CD4-positive, alpha-beta T cell treated with Interleukin-15 for 4 hours (primary cell): ENCODE measurements at places on chromosomes 7 and 10.

- DNase-seq, result no peak
Observed at GRCh38 chr10:76879116-76879913, 758.3 kb downstream of the KCNMA1 start.

- no peak for DNase-seq
Observed at GRCh38 chr10:96270571-96270970, 798 bp downstream of the BLNK start.

GRCh38 chr10:75395066-75395931, 6.3 kb downstream of the ZNF503 start:
- DNase-seq, result no peak

DNA sequence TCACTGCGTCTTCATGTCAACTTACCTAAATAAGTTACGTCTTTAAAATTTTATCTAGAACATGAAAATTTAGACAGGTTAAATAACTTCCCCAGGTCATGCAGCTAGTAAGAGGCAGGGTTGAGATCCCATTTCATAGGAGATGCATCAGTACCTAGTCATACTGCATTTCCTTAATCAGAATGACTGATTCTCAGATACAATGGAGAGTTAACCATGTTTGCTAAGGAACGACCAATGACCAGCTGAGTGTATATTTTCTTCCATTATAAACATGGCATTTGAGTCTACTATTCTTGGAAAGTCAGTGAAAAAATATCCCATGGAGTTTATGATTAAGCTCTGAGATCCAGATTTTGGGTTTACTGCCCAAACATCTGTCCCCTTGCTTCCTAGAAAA, 39.6 kb downstream of the ENTPD1 start:
- DNase-seq, result no peak

- DNase-seq, result no peak
Observed at GRCh38 chr10:92734301-92734700, 44.5 kb downstream of the HHEX start.

GRCh38 chr10:32338262-32338661, 8.7 kb downstream of the EPC1 start:
- DNase-seq, result no peak

DNA sequence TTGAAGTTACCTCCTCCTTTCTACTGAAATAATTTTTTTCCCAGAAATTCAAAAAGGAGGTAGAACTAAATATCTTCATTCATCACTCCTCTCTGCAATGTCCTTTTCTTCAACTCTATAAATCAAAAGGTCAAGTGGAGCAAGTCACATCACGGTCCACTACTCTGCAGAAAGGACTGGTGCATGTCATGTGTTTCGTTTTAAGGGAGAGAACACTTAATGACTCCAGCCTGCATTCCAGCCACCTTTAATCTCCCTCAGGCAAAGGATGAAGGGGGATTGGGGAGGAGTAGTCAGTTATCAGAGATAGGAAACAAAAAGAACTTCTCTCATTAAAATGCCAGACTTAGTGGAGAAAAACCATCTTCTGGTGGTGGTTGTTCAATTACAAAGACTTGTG, 78.9 kb downstream of the ANK3 start:
- DNase-seq, result no peak

GRCh38 chr10:128040681-128041080, 85.5 kb downstream of the MKI67 start:
- DNase-seq, result no peak

DNA sequence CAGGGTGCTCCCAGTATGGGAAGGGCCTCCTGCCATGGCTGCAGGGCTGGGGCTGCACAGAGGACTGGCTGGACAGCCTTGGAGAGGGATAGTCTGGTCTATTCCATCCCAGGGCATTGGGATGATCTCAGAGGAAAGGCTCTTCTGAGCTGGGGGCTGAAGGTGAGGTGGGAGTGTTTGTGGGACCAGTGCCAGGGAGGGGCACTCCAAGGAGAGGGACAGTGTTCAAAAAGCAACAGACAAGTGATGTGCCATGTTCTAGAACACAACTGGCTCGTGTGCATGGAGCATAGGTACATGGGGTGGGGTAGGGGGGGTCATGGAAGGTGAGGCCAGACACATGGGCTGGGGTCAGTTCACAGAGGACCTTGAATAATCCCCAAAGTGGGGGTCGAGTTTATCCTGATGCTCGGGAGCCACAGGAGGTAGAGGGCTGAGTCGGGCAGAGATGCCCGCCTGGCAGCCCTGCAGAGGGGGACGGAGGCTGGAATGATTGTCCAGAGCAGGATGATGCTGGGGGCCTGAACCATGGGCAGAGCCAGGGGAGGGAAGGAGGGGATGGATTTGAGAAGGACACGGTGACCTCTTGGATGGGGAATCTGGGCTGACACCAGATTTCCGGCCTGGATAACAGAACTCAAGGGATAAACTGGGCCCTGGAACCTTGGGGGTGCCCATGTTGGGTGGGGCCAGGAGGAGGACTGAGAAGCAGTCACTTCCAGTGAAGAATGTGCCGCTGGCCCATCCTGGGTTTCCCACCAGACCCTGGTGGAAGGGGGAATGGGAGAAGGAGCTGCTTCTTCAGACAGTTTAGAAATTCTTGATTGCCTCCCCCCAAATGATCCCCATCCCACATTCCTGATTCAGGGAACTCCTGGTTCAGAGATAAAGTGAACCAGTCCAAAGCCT, 50.4 kb downstream of the NEURL1 start:
- no peak for DNase-seq

DNA sequence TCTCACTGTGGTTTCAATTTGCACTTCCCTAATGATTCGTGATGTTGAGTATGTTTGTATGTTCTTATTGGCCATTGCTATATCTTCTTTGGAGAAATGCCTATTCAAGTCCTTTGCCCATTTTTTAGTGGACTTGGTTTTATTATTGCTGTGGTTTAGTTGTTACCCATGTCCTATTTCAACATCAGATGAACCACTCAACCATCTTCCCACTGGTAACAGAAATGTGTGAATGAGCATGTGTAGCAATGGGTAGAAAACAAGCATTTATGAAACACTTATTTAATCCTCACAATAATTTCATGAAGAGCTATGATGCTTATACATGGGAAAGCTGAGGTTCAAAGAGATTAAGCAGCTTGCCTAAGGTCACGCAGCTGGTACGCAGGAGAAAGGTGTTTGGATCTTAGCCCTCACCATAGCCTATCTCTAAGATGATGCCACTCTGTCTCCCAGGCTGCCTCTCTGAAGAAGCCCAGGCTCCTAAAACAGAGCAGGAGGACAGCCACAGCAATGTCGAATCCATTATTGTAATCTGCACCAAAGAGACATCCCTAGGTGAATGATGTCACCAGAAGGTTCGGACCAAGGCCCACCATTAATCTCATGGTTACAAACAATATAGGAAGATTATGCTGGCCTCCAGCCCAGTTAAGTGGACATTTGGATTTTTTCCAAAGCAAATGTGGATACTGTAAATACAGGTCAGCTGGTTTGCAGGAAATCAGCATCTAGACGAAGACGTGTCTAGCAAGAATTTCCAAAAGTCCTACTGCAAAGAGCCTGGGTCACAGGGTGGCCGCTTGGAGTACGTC, 447.6 kb upstream of the ZMIZ1 start:
- no peak for DNase-seq

- DNase-seq, result no peak
Observed at GRCh38 chr7:29968683-29969395, 20.8 kb downstream of the SCRN1 start.

DNA sequence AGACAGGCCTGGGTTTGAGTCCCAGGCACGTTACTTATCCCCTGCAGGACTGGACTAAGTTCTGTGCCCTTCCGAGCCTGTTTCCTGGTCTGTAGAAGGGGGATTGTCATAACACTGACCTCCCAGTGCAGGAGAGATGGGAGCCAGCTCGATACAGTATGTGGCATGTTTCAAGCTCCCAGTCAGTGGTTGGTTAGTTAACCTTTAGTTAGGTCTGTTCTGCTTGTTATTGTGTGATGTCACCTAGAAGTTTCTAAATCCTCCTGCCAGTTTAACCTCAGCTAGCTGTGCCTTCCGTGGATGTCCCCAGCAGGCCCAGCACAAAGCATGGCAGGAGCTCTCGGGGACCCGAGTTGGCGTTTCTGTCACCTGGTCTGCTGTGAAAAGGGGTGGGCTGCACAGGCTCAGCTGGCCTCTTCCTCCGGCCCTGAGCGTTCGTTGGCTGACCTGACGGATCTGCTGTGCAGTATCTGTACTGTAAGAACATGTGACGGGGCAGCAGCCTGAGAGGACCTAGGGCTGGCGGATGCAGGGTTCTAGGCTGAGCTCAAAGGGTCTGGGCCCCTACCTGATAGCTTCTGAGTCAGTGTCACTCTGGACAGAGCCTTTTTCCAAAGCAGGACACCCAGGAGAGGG, 53.0 kb downstream of the SPOCK2 start:
- DNase-seq, result no peak

DNA sequence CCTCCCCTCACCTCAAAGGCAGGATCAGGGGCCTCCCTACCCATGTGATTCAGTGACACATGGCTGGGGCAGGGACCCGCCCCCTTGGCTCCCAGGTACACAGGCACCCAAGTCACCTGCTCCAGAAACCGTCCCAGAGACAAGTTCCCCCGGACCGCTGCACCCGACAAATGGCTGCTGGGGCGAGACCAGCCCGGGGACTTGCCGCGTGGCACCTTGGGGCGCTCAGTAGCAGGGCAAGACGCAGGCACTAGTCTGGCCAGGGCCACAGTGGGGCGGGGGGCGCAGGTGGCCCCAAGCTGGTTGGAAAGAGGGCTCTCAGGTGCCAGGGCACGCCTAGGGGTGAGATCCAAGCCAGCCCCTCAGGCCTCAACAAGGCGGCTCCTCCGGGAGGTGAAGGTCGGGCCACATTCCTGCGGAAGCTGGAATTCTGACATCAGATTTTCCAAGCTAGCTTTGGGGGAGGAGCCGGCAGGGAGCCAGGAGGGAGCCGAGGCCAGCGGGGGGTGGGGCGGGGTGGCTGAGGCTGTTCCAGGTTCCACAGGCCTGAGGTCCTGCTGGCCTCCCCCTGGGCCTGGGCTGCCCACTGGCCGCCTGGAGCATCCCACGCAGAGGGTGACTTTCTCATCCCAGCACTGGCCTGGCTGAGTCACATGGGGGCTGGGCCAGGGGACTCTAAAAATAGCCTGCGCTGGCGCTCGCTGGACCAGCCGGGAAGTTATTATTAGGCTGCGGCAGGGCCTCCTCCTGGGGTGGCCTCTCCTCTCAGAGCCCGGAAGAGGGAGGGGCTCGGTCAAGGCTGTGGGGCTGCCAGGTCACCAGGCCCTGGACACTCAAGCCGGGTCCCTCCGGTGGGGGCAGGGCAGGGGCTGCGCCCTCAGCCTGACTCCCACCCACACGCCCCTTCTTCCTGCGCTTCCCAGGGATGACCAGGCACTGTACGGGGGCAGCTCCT, 20.5 kb upstream of the INPP5A start:
- DNase-seq, result no peak

DNA sequence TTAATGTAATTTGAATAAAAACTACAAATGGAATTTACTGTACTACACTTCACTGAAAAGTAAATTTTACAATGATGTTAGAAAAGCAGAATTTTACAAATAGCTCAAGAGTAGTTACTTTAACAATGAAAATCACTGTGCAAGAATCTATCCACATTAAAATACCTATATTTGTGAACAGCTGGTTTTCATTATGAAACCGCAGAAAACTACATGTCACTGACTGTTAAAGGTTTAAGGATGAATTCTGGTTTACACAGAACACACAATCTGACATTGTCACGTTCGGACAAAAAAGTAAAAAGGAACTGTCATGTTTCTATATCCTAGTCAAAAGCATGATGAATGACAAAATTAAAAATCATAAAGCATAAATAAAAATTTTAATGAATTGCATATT, 415.3 kb upstream of the PRKCQ start:
- no peak for DNase-seq

DNA sequence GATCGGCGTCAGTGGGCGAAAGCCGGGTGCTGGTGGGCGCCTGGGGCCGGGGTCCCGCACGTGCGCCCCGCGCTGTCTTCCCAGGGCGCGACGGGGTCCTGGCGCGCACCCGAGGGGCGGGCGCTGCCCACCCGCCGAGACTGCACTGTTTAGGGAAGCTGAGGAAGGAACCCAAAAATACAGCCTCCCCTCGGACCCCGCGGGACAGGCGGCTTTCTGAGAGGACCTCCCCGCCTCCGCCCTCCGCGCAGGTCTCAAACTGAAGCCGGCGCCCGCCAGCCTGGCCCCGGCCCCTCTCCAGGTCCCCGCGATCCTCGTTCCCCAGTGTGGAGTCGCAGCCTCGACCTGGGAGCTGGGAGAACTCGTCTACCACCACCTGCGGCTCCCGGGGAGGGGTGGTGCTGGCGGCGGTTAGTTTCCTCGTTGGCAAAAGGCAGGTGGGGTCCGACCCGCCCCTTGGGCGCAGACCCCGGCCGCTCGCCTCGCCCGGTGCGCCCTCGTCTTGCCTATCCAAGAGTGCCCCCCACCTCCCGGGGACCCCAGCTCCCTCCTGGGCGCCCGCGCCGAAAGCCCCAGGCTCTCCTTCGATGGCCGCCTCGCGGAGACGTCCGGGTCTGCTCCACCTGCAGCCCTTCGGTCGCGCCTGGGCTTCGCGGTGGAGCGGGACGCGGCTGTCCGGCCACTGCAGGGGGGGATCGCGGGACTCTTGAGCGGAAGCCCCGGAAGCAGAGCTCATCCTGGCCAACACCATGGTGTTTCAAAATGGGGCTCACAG, 1.1 kb downstream of the EGFR start:
- no peak for DNase-seq

GRCh38 chr7:95298091-95298490, 26.2 kb downstream of the PON1 start:
- DNase-seq, result no peak

- DNase-seq, result no peak
Observed at GRCh38 chr10:14040787-14041631, 289.7 kb downstream of the FRMD4A start.

DNA sequence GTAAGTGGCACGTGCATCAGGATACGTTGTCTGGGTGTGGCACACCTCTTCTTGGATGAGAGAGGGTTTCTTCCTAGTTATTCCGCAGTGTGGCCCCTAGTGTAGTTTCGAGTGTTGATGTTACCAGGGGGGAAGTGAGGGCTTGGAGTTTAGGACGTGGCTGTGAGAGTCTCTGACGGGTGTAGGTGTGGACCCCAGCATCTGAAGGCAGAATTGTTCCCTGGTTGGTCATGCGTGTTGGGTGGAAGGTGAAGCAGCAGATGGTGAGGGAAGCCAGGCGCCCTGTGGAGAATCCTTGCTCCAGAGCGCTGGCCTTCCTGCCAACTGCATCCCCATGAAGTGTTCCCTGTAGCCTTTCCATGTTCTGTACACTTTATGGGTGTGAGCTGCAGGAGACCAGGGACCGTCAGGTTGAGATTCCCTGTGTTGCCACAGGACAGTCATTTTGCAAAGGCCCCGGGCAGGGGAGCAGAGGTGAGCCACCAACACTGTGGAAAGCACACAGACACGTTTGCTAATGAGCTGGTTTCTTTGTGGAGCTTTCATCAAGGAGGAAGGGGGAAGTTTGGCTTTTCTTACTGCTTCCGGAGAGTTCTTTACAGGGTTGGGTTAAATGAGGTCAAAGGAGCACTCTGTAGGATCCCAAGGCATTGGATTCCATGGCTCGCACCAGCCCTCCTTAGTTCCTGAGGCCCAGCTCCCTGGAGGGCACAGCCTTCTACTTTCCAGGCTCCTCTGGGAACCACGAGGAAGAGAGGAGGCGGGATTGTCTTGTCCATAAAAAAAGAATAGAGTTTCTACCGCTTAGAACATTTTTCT, 32.0 kb downstream of the TSPAN14 start:
- no peak for DNase-seq
